ENCODE measurements at places on chromosomes 16 and 17.
A peak's percentile ranks its signal among the peaks of the same experiment; 100 is the strongest.

GRCh38 chr16:17921357-17921978 is 415.1 kb downstream of the NPIPA8 start:
- DNase-seq, result peak; percentile 22

DNA sequence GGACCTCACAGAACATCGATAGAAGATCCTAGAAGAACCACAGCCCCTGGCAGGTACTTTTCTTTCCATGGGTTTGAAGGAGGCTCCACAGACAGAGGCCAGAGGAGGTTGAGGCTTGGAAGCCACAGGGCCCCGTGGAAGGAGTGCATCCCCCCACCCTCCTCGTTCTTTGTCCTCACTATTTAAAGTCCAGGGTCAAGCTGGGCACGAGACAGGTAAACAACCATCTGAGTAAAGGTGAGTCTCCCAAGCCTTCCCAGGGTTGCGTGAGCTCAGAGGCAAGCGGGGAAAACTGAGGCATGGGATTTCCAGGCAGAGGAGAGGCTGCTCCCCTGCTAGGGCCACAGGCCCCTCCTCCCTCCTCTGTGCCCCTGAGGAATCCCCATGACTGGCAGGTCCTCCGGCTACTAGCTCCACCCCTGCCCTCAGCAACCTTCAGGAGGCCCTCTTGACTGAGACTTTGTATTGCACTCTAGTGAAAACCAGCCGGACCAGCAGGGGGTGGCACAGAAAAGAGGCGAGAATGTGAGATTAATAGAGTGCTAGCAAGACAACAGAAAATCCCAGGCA is 927 bp upstream of the SULT1A2 start:
- no peak for DNase-seq

DNA sequence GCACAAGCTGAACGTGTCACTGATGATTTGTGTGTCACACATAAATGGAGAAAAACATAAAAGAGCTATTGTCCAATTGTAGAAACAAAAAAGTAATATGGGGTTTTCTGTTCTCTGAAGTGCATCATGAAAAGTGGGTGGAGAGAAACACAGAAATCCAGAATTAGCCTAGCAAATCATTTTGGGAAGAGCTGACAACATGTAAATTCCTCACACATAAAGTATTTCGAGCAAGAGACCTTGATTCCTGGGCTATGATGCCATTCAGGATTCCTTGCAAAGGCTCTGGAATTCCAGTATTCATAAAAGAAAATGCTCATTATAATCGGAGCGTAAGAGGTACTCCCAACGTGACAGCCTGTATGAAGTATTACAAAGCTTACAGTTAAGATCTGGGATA is 1.1 kb downstream of the DCUN1D3 start:
- DNase-seq, result no peak

DNA sequence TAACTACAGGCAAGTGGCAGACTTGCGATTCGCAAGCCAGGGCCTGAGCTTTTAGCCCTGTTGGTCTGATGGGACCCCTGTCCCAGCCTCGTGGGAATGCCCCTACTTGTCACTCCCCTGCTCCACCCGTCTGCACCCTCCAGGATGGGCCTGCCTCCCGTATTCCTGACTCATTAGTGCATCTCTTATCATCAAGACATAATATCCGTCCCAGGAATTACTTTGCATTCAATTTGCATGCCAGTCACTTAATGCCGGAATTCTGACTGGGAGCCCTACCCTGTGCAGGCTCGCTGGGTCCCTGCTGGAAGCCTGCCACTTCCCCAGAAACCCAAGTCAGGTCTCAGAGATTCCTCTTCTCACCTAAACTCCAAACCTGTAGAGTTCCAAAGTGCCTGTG is 3.3 kb downstream of the PRSS53 start:
- no peak for DNase-seq

GRCh38 chr17:54261465-54261864 is 438.7 kb downstream of the KIF2B start:
- DNase-seq, result no peak

DNA sequence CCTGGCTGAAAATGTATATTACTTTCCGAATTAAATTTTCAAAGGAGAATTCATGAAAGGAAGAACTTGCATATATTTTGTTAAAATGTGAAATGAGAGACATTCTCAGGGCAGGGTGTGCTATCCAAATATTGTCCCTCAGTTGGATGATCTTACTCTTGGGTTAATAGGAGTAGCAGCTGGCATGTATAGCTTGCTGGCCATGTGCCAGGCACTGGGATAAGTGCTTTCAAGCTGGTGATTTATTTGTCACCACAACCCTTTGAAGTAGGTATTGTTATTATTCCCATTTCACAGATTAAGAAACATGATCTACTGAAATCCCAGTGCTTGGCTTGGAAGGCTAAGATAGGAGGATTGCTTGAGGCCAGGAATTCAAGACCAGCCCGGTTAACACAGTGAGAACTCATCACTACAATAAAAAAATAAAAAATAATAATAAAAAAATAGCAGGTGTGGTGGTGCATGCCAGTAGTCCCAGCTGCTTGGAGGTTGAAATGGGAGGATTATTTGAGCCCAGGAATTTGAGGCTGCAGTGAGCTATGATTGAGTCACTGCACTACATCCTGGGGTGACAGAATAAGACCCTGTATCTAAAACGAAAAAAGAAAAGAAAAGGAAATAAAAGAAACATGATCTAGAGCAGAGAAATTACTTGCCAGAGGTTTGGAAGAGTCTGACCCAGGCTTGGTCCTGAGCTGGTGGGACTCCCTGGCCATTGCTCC is 11.6 kb upstream of the MPHOSPH6 start:
- no peak for DNase-seq

DNA sequence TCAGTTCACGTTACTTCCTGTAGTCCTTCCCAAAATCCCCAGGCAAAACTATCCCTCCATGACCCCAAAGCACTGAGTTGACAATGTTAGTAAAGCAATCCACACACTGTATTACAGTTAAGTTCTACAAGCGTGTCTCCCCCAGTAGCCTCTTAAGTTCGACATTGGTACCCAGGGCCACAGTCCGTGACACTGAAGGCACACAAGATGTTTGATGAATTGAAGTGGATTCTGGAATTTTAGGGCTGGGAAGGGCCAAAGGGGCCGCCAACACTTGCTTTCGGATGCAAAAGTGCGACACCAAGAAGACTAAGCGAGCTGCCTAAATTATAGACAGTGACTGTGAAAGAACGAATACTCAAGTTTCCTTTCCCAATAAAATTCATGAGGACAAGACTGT is 1.5 kb downstream of the VPS35 start:
- no peak for DNase-seq

DNA sequence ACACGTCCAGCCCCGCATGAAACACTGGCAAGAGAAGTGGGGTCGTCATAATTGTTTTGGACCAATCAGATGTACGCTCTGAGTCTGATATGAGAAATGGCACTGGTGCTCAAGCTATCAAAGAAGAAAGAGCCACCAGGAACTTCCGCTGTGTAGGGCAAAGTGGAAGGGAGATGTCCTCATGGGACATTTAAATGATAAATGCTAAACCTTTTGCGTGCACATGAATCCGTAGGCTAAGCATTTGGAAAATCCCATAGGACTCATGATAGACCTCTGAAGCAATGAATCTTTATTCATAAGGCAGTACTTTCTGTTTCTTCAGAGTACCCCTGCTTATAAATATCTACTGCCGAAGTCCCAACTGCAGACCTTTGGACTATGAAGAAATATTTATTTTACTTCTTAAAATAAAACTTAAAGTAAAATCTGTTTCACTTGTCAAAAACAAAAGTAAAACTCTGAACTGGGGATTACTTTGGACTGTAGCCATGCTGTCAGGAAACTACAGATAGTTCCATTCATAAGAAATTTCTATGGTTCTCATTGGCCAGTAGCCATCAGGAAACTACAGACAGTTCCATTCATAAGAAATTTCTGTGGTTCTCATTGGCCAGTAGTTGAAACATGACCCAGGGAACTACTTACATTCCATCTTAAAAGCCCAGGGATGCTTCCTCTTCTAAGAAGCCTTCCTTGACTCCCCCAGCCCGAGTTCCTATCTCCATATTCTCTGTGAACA is 335.1 kb downstream of the HS3ST4 start:
- no peak for DNase-seq

DNA sequence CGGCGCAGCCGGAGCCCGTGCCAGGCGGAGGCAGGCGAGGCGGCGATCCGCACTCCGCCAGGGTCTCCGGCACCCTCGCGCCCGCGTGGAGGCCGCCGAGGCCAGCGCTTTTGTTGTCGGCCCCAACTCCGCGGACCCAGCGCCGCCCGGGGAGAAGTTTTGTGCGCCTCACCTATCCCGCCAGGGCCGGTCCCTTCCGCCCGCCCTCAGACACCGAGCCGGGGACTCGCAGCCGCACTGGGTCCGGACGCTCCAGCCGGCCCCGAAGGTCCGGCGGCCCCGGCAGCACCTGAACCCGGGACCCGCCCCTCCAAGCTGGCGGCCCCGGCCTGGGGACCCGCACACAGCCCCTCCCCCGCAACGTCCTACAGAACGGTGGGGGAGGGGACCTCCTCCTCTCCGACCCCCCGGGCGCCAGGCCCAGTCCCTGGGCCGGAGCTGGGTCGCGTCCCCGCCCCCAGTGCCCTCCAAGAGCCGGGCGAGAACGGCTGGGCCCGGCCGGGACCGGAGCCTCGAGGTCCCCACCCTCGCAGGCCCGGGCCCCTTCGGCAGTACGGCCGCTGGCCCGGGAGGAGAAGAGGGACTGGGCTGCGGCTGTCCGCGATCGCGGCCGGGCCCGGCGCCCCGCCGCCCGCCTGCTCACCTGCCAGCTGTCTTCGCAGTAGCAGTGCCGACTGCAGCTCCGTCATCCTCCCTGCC is 698 bp downstream of the UBE2G1 start:
- DNase-seq, result peak; percentile 8

GRCh38 chr16:27566417-27566816 is 16.5 kb downstream of the KATNIP start:
- no peak for DNase-seq

DNA sequence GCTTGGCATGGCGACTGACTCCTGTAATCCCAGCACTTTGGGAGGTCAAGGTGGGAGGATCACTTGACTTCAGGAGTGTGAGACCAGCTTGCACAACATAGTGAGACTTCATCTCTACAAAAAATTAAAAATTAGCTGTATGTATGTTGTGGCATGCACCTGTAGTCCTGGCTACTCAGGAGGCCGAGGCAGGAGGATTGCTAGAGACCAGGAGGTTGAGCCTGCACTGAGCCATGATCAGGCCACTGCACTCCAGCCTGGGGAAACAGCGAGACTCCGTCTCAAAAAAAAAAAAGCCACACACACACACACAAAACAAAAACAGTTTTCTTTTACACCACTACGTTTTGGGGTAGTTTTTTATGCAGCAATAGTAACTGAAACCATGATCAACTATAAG is 89.0 kb upstream of the DHX40 start:
- no peak for DNase-seq

DNA sequence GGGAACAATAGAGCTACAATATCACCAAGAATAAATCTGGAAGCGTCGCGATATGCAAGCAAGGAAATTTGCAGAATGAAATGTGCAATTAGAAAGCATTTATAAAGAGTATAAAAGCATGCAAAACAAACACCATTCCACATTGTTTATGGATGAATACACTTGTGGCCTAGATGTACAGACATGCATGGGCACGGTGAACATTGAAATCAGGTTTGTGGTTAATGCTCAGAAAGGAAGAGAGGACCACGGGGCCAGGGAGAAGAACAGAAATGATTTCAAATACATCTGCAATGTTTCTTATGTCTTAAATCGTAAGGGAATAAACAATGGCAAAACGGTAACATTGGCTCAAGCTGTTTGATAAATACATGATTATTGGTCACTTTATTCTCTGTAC is 235.9 kb downstream of the FOXL1 start:
- no peak for DNase-seq

GRCh38 chr17:45852535-45853297 is 8.0 kb downstream of the SPPL2C start:
- DNase-seq, result peak; percentile 48

DNA sequence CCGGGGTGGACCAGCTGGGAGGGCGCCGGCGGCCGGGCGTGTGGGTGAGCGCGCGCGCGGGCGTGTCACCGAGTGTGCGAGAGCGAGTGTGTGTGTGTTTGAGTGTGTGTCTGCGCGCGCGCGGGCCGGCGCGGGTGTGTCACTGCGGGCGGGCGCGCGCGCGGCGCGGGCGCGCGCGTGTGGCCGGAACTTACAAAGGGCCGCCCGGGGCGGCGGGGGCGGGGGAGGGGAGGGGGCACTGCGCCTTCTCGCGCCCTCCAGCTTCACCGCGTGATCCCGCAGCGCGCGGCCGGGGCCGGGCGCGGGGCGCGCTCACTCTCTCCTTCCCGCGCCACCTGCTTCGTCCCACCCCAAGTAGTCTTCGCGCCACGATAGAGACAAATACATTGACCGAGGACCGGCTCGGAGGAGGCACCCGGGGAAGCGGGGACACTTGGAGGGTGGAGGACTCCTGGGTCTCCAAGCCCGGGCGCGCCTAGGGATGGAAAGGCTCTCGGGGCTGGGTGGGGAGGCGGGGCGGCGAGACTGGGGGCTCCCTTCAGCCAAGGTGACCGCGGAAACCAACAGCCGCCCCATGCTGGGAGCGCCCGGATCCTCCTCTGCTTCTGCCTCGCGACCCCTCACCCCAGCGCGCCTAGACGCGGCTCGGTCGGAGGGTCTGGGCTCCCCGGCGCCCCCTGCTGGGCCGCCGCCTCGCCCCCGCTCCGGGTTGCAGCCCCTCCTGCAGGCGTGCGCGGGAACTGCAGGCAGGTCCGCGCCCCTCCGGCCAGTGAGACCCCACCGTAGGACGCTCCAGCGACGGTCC is at the start of gene SRCIN1:
TSS of gene SRCIN1 (minus strand) at position 112 of the 805 bp plus-strand sequence. CDS start 247 bp downstream, outside the sequence.
- peak; percentile 21 for DNase-seq

DNA sequence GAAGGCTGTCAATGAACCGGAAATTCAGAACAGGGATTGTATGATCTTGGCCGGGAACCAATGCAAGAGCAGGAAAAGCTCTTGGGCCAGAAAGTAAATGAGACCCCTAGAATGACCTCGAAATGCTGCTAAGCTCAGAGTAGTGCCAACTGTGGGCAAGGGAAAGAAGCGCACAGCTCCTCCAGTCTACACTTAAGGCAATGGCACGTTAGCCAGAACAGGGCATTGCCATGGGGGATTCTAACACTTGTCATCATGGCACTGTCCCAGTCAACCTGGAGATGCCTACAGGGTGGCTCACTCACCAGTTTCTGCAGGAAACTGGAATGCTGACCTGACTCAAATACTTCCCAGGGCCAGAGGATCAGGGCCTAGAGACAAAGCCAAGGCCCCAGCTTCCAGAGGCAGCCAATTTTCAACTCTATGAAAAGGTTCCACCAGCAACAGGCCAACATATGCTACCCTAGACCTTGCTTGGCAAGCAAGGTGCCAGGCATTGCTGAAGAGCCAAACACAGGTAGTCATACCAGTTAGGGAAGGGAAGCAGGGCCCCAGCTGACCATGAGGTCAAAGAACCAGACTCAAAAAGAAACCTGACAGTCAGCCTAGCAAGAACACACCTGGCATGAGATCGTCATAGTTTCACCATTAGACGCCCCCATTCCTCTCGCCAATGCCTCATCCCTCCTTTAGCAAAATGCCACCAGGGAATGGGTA is 34.9 kb downstream of the ARHGAP17 start:
- no peak for DNase-seq

DNA sequence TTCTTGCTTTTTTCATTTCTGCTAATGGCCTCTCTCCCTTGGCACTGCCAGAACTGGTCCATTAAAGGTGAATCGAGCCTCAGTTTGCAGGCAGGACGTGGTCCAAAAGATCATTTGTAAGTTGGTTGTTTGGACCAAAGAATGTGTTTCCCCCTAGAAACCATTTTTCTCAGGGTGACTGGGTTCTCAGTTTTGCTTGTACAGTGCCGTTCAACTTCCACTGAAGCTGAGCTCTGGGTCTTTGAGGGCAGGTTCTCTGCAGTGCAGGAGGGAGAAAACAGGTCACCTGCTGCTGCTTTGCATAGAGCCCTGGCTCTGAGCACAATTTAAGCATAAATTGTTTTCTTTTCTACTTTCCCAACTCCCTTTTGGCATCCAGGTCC is 9.0 kb upstream of the AMZ2 start:
- no peak for DNase-seq
